Endothelial cell of coronary artery (primary cell): ENCODE measurements at places on chromosomes 16 and 17. TPM values are rescaled to one million over a fixed set of nuclear protein-coding genes. Genes with fewer than 3 reads are reported as not detected.

Gene TMEM100
- total RNA-seq = under 0.01 and 0.19 TPM in 2 replicates

Gene WNT3
- total RNA-seq = 1.4 and 1.6 TPM in 2 replicates

Gene KRTAP4-1
- total RNA-seq = not detected in 2 replicates

Gene TMEM107
- total RNA-seq = 11.6 and 26.7 TPM in 2 replicates

Gene CDYL2
- 25.9 and 26.4 TPM in 2 replicates for total RNA-seq

Gene TEDC2
- total RNA-seq = 4.1 and 6.3 TPM in 2 replicates

Gene BICDL2
- not detected in 2 replicates for total RNA-seq

Gene C17orf100
- total RNA-seq = 0.18 and 0.38 TPM in 2 replicates

Gene MT1G
- total RNA-seq = not detected in 2 replicates

Gene TMC8
- total RNA-seq = 0.09 TPM in 2 replicates

Gene NAA38
- 122 and 163 TPM in 2 replicates for total RNA-seq

Gene TNP2
- not detected in 2 replicates for total RNA-seq

Gene UNC119
- 17.1 and 20.6 TPM in 2 replicates for total RNA-seq
